ENCODE measurements at places on chromosomes 11 and 22. TPM values are rescaled to one million over a fixed set of nuclear protein-coding genes. Genes with fewer than 3 reads are reported as not detected.
A peak's percentile ranks its signal among the peaks of the same experiment; 100 is the strongest.

The SCARF2 gene
- 49.4 TPM for total RNA-seq

The MUC5AC gene
- 45.9 TPM for total RNA-seq

- H3K27ac ChIP-seq: peak overlapping the region; percentile 85
- H3K4me3 ChIP-seq: peak overlapping the region; percentile 91
- no peak for DNase-seq
- peaks cover 2% of the 10 kb centered on the region for H3K36me3 ChIP-seq
- H3K27me3 ChIP-seq: no peaks in the 10 kb centered on the region
- peaks cover 40% of the 10 kb centered on the region for H3K4me1 ChIP-seq
These were observed 646 bp upstream of the PATZ1 start for GRCh38 chr22:31346733-31347250.

DNA sequence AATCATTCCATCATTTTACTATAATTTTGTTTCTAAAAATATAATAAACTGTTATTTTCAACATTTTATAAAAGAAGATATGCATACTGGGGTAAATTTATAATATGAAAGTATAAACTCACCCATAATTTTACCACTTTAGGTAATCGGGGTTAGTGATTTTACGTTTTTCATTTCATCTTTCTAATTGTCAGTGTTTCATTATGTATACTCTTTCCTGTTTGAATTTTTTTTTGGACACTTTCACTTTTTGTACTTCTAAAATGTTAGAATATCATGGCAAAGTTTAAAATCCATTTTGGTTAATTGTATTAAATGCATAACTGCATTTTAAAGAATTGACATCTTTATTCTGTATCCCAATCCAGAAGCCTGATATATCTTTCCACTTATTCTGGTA, 115.8 kb downstream of the METTL15 start:
- no peak for DNase-seq
- H3K4me1 ChIP-seq: peaks cover 13% of the 10 kb centered on the region

DNA sequence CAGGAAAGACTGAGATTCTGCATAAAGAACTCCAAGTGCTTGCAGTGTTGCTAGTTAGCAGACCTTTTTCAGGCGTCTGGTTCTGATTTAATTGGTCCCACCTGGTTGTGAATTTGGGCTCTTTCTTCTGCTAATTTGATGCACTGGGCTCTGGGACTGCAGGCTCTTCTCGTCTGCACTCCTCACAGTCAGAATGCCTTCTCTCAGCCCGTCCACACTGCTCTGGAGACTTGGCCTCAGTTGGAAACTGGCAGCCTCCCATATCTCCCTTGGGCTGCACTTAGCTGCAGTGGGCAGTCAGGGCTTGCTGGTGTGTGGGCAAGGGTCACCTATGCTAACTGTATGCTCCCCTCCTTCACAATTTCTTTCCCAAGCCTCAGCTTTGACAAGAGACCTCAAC, 1.5 kb downstream of the TRIM6 start:
- no peak overlapping the region for H3K27ac ChIP-seq
- no peaks in the 10 kb centered on the region for H3K27me3 ChIP-seq
- DNase-seq: no peak

DNA sequence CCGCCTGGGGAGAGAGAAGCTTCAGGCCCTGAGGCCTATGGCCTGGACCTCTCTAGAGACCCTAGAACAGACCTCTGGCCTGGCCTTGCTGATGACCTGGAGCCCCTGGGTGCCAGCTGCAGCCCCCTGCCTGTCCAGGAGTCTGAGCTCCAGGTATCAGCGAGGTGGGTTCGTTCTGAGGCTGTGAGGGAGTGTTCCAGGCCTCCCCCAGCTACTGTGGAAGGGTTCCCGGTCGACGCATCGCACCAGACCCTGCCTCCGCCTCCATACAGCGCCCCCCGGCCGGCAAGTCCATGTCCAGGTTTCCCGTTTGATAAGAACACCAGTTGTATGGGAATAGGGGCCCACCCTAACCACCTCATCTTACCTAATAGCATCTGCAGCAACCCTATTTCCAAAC, 111.1 kb downstream of the KCNQ1 start:
- H3K4me1 ChIP-seq: no peaks in the 10 kb centered on the region
- no peak overlapping the region for H3K4me3 ChIP-seq
- no peak for DNase-seq
- H3K27me3 ChIP-seq: no peaks in the 10 kb centered on the region
- no peaks in the 10 kb centered on the region for H3K36me3 ChIP-seq
- H3K27ac ChIP-seq: no peak overlapping the region

GRCh38 chr11:36330411-36330810, 34.3 kb downstream of the PRR5L start:
- H3K4me1 ChIP-seq: no peaks in the 10 kb centered on the region
- H3K27me3 ChIP-seq: no peaks in the 10 kb centered on the region
- DNase-seq: no peak
- no peak overlapping the region for H3K27ac ChIP-seq
- H3K36me3 ChIP-seq: no peaks in the 10 kb centered on the region

DNA sequence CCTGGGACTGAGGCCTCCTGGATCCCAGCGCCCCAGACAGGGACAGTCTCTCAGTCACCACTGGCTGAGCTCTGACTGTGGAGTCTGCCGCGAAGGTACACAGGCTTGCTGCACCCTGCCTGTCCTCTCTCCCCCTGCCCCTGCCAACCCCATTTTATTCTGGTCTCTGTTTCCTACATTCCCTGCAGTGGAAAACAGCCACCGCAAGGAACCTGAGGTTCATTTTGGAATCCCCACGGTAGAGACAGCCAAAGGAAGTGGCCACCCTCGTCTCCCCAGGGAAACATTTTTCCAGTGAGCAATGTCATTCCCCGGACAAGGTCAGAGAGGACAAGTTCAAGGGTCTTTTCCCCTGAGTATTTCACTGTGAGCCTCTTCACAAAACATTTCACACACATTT, 56.6 kb downstream of the FBXO7 start:
- H3K4me1 ChIP-seq: no peaks in the 10 kb centered on the region
- no peak for DNase-seq
- H3K27me3 ChIP-seq: no peaks in the 10 kb centered on the region

DNA sequence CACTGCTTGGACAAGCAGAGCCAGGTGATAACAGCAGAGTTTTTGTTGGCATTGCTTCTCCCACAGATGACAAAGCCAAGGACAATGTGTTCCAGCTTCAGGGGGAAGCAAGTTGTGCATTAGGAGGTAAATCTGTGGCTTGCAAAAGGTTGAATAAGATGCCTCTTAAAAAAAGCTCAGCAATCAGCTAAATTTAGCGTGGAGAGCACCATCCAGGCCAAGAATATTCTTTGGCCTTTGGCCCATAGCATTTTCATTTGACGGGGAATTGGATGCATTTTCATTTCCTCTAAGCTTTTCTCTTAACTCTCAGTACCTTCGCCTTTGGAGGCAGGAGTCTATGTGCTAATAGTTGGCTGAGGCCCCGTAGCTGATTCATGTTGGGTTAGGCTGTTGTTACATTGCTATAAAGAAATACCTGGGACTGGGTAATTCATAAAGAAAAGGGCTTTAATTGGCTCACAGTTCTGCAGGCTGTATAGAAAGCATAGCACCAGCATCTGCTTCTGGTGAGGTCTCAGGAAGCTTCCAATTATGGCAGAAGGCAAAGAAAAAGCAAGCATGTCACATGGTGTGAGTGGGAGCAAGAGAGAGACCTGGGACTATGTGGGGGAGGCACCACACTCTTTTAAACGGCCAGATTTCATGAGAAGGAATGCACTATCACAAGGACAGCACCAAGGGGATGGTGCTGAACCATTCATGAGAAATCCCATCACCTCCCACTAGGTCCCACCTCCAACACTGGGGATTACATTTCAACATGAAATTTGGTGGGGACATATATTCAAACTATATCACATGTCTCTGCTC, 350.1 kb upstream of the C11orf87 start:
- no peaks in the 10 kb centered on the region for H3K27me3 ChIP-seq
- H3K36me3 ChIP-seq: no peaks in the 10 kb centered on the region
- H3K4me3 ChIP-seq: no peak overlapping the region
- DNase-seq: peak; percentile 51
- no peaks in the 10 kb centered on the region for H3K4me1 ChIP-seq

All from thoracic aorta (tissue), 2 donors.